Activated CD4-positive, alpha-beta T cell treated with anti-CD3 and anti-CD28 coated beads for 36 hours (primary cell): ENCODE measurements at places on chromosomes 1 and 21. TPM values are rescaled to one million over a fixed set of nuclear protein-coding genes. Genes with fewer than 3 reads are reported as not detected.

DNA sequence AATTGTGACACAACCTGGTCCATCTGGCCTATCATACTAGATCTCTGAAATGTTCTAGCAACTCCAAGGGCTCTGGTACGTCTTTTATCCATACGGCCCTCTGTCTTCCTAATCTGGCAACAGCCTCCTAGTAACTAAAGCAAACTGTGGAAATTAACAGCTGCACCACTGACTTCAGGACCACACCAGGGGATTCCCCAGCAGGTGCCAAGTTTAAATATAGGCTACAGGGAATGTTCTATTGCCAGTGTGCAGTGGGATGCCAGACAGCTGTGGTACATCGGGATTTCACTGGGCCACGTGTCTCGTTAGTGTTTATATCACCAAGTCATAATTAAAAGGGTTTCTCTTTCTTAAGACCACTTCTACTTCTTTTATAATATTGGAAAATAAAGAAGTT lies 94.3 kb downstream of the RGS2 start:
- H3K27ac ChIP-seq: no peak overlapping the region
- peaks cover 6% of the 10 kb centered on the region for H3K4me1 ChIP-seq
- H3K4me3 ChIP-seq: no peak overlapping the region
- H3K27me3 ChIP-seq: no peaks in the 10 kb centered on the region

GBP1 gene
- 79.9 TPM for total RNA-seq

JTB gene
- total RNA-seq: 145 TPM

- no peak overlapping the region for H3K27ac ChIP-seq
- no peak overlapping the region for H3K4me3 ChIP-seq
- H3K4me1 ChIP-seq: peaks cover 33% of the 10 kb centered on the region
- peaks cover 9% of the 10 kb centered on the region for H3K27me3 ChIP-seq
- peak; percentile 32 for DNase-seq
Measured at GRCh38 chr1:153345187-153346076, 3.2 kb downstream of the PGLYRP4 start.

SH3D21 gene
- 26.2 TPM for total RNA-seq

- H3K36me3 ChIP-seq: no peaks in the 10 kb centered on the region
- peaks cover 7% of the 10 kb centered on the region for H3K27me3 ChIP-seq
- no peak overlapping the region for H3K4me3 ChIP-seq
- H3K27ac ChIP-seq: no peak overlapping the region
- H3K4me1 ChIP-seq: no peaks in the 10 kb centered on the region
- DNase-seq: no peak
Measured at GRCh38 chr1:221363039-221363438, 378.9 kb downstream of the DUSP10 start.

GRCh38 chr1:26280333-26281042 lies 602 bp downstream of the SH3BGRL3 start:
- H3K4me3 ChIP-seq: peak overlapping the region; percentile 78
- H3K36me3 ChIP-seq: peaks cover 75% of the 10 kb centered on the region
- no peaks in the 10 kb centered on the region for H3K27me3 ChIP-seq
- H3K27ac ChIP-seq: peak overlapping the region; percentile 79
- H3K4me1 ChIP-seq: peaks cover 84% of the 10 kb centered on the region

DNA sequence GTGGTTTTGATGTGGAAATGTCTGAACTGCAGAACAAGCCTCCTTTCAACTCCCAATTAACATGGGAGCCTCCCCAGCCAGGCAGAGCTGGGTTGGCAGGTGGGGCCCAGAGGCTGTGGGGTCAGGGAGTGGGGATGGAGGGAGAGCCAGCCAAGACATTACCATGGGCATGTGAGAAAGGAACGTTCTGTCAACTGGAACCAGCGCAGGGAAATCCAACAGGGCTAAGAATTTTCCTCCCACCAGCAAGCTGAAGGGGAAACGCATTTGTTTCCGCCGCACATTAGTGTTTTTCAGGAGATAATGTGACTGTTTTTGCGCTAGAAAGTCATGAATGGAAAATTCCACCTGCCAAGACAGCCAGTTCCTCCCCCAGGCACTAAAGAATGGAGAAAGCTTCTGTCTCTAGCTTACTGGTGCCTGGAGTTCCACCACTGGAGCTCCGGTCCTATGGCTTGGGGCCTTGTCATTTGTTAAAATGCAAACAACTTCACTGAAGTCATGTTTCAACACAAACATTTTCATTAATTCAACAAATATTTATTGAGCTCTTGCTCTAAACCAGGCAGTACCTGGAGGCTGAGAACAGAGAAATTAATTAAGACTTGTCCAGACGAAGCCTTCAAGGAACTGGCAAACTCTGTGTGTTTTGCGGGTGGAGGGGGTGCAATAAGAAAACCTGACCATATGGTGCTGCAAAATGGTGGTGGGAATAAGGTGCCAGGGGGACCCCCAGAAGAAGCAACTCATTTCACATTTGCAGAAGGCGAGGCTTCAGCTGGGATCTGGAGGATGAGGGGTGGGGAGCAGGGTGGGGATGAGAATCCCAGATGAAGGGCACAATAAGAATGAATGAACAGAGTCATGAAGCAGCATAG lies 305.1 kb downstream of the MATN1 start:
- no peak overlapping the region for H3K4me3 ChIP-seq
- no peaks in the 10 kb centered on the region for H3K4me1 ChIP-seq
- DNase-seq: no peak
- H3K36me3 ChIP-seq: no peaks in the 10 kb centered on the region
- H3K27ac ChIP-seq: no peak overlapping the region
- H3K27me3 ChIP-seq: peaks cover 6% of the 10 kb centered on the region

- no peak overlapping the region for H3K4me3 ChIP-seq
- H3K36me3 ChIP-seq: no peaks in the 10 kb centered on the region
- H3K27ac ChIP-seq: no peak overlapping the region
- DNase-seq: no peak
- H3K27me3 ChIP-seq: no peaks in the 10 kb centered on the region
Measured at GRCh38 chr1:164678136-164678700, 119.2 kb downstream of the PBX1 start.

DNA sequence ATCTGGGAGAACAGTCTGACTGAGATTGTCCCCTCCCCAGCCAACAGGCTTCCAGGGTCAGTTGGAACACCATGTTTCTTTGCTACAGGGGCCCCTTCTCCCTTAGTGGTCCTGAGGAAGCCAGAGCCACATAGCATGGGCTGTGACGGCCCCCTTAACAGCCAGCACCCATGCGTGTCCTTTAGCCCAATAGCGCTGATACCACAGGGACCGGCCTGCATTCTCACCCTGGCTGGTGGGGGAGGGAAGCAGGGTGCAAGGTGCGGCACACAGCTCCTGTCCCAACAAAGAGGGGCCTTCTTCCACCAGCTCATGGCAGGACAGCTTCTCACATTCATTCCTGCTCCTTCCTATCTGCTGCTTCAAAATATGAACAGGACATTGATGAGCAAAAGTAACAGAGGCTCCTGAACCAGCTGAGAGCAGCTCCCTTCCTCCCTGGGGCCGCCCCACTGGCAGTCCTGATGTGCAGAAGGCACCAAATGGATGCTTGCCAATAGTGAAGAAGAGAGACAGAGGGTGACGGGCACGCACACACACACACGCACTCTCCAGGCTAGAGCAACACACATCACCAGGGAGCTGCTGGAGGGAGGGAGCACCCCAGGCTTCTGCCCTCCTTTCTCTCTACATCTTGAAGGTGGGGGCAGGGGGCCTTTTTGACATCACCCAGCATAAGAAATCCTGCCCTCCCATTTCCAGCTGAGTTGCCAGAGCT lies 99.4 kb downstream of the CRYAA start:
- H3K36me3 ChIP-seq: no peaks in the 10 kb centered on the region
- no peak overlapping the region for H3K27ac ChIP-seq
- no peak overlapping the region for H3K4me3 ChIP-seq
- DNase-seq: no peak
- no peaks in the 10 kb centered on the region for H3K27me3 ChIP-seq

GRCh38 chr1:6675941-6676340 lies 25.7 kb downstream of the DNAJC11 start:
- H3K27ac ChIP-seq: no peak overlapping the region
- no peak overlapping the region for H3K4me3 ChIP-seq

DNA sequence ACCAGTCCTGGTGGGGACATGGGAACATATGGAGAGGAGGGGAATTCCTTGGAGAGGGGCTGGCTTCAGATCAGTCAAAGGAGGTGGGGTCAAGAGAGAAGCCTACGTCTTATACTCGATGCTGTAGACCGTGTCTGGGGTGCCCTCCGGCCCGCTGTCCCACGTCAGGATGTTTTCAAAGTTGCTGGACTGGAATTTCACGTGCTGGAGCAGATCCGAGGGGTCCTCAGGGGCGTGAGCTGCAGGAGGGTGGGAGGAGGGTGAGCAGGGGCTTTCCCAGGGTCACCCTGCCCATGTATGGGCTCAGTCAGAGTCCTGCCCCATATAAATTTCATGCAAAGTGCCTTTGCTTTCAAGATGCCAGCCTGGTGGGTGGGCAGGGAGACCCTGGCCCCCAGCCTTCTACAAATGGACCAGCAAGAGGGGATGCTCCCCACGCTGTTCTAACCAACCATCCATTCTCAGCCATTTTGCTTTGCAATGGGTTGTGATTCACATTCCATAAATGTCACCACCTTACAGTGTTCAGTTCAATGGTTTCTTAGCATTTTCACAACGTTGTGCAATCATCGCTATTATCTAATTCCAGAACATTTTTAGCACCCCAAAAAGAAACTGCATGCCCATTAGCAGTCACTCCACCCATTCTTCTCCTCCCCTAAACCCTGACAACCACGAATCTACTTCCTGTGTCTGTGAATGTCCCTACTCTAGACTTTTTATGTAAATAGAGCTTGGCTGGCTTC lies 4.3 kb downstream of the IL22RA1 start:
- no peak for DNase-seq
- no peaks in the 10 kb centered on the region for H3K4me1 ChIP-seq
- H3K4me3 ChIP-seq: no peak overlapping the region
- H3K27me3 ChIP-seq: no peaks in the 10 kb centered on the region

LCE2A gene
- not detected for total RNA-seq

- H3K36me3 ChIP-seq: peaks cover 45% of the 10 kb centered on the region
- no peak overlapping the region for H3K4me3 ChIP-seq
- no peaks in the 10 kb centered on the region for H3K27me3 ChIP-seq
- no peak for DNase-seq
Measured at GRCh38 chr1:89870998-89871397, 50.2 kb downstream of the LRRC8D start.
